ENCODE measurements at places on chromosomes 2 and 18. TPM values are rescaled to one million over a fixed set of nuclear protein-coding genes. Genes with fewer than 3 reads are reported as not detected.

Gene CYRIA
- total RNA-seq: 1.2 TPM

Gene PTPRN
- total RNA-seq: not detected

Gene SCN2A
- total RNA-seq: 0.14 TPM

Gene VIL1
- not detected for total RNA-seq

Gene DSG2
- total RNA-seq: 0.49 TPM

Gene CEP76
- total RNA-seq: 14.8 TPM

- DNase-seq: no peak
Observed at GRCh38 chr18:26768385-26768784, 97.1 kb downstream of the AQP4 start.

GRCh38 chr2:136132825-136133155 is 14.8 kb upstream of the CXCR4 start:
- DNase-seq: peak; percentile 53

- DNase-seq: no peak
Observed at GRCh38 chr2:64819361-64819760, 165.6 kb upstream of the SERTAD2 start.

DNA sequence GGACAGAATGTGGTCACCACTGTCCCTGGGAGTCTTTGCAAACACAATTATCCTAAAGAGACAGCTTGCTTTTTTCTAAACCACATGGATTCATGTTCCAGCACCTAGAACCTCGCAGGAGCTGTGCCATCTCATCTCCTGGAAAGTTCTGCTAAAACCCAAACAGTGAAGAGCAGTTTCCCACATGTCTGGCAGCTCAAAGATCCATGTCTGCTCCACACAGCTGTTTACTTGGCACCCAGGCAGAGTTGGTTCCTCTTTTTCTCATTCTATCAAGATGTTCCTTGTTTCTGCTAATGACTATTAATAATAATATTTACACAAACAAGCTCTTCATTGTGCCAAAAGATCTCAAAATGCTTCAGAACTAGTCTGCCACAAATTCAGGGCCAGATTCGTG is 30.1 kb upstream of the PID1 start:
- DNase-seq: no peak

DNA sequence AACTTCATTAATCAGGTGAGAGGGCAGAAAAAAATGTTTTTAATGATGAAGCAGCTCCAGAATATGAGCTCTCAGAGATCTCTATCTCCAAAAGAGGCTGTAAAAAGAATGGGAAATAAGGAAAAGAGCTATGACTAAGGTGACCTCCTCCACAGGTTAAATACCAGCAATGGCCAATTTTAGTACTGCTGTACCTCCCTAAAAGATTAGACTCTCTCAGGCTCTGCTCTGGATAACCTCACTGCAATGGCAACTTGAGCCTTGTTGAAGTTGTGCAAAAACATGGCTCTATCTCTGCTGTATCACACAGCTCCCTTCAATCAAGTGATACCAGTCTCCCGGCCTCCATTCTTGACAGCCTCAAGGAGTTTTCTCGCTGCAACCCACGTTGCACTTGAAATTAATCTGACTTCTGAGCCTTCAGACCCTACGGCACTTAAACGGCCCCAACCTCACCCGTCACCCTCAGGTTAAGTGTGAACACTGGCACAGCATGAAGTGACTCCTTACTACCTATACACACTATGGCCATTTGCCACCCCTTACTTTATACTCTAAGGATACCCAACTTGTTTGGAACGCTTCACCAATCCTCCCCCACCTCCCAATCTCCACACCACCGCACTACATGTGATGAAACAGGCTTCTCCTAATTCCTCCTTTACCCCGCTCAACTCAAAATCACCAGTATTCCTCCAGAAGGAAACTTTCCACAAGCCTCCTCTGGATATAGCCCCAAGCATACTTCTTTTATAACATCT is 36.3 kb downstream of the SMAD2 start:
- no peak for DNase-seq

DNA sequence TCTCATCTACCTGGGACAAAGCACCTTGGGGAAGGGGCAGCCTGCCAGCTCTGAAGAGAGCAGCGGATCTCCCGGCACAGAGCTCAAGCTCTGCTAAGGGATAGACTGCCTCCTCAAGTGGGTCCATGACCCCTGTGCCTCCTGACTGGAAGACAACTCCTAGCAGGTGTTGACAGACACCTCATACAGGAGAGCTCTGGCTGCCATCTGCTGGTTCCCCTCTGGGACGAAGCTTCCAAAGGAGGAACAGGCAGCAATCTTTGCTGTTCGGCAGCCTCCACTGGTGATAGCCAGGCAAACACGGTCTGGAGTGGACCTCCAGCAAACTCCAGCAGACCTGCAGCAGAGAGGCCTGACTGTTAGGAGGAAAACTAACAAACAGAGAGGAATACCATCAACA is 549.9 kb upstream of the LRATD1 start:
- no peak for DNase-seq

GRCh38 chr2:70084973-70085710 is 2.1 kb upstream of the PCBP1 start:
- DNase-seq: peak; percentile 84

- no peak for DNase-seq
Observed at GRCh38 chr2:54332386-54332785, 76.4 kb upstream of the TSPYL6 start.

DNA sequence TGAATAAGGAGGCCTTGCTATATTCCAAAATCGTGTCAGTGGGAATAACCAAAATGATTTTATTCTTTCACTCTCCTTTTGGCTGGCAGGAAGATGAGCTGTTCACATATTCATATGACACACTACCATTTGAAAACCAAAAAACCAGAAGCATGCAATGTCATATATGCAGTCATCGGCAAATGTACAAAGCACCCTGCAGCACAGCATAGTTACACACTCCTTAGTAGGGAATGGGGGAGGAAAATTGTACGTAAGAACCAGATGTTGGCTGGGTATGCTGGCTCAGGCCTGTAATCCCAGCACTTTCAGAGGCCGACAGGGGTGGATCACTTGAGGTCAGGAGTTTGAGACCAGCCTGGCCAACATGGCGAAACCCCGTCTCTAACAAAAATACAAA is 176.6 kb downstream of the GFPT1 start:
- DNase-seq: no peak

GRCh38 chr2:145066151-145066661 is 546.3 kb upstream of the ZEB2 start:
- DNase-seq: no peak

GRCh38 chr2:25414781-25415180 is 73.1 kb upstream of the DNMT3A start:
- DNase-seq: no peak

GRCh38 chr2:172947461-172948153 is 128.0 kb upstream of the MAP3K20 start:
- DNase-seq: no peak

- DNase-seq: no peak
Observed at GRCh38 chr2:149989447-149990063, 402.0 kb upstream of the MMADHC start.

- DNase-seq: no peak
Observed at GRCh38 chr2:144595686-144596072, 75.8 kb upstream of the ZEB2 start.

- no peak for DNase-seq
Observed at GRCh38 chr2:158125756-158126498, 24.3 kb downstream of the UPP2 start.

- no peak for DNase-seq
Observed at GRCh38 chr2:88831071-88831791, 139.8 kb downstream of the RPIA start.

GRCh38 chr2:239253264-239253663 is 147.6 kb downstream of the HDAC4 start:
- DNase-seq: no peak
